ENCODE measurements at places on chromosomes 7 and 10.
A peak's percentile ranks its signal among the peaks of the same experiment; 100 is the strongest.

DNA sequence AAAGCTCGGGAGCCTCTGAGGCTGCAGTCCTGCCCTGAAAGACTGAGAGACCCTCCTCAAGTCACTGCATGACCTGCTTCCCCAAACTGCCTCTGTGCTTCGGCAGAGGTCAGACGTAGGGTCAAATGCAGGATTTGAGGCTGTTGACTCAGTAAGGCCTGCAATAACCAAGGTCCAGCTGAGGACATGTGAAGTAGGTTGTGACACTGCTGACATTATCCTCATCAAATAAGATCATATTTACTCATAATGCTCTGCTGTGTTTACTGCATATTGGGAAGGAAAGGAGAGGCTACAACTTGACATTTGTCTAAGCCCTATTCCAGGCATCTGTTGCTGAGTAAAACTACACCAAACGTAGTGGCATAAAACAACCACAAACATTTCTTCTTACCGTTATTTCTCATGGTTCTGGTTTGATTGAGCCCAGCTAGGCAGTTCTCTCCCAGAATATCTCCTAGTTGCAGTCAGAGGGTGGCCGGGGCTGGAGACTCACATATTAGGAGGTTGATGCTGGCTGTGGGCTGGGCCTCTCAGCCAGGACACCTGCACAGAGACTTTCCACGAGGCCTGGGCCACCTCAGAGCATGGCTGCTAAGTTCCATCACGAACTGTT is 122.1 kb upstream of the STK17A start:
- H3K4me3 ChIP-seq = no peak overlapping the region
- peaks cover 5% of the 10 kb centered on the region for H3K27me3 ChIP-seq
- DNase-seq = no peak
- H3K36me3 ChIP-seq = no peaks in the 10 kb centered on the region
- no peak overlapping the region for H3K27ac ChIP-seq
- no peaks in the 10 kb centered on the region for H3K4me1 ChIP-seq

- DNase-seq = no peak
- H3K4me1 ChIP-seq = peaks cover 76% of the 10 kb centered on the region
- H3K36me3 ChIP-seq = peaks cover 19% of the 10 kb centered on the region
- H3K4me3 ChIP-seq = peak overlapping the region; percentile 44
- no peaks in the 10 kb centered on the region for H3K27me3 ChIP-seq
- peak overlapping the region; percentile 83 for H3K27ac ChIP-seq
Observed at GRCh38 chr10:33115738-33116719, 158.0 kb upstream of the ITGB1 start.

- no peak overlapping the region for H3K4me3 ChIP-seq
- no peaks in the 10 kb centered on the region for H3K36me3 ChIP-seq
- peaks cover 23% of the 10 kb centered on the region for H3K4me1 ChIP-seq
- peaks cover 5% of the 10 kb centered on the region for H3K27me3 ChIP-seq
Observed at GRCh38 chr7:44097064-44097932, 6.8 kb upstream of the AEBP1 start.

DNA sequence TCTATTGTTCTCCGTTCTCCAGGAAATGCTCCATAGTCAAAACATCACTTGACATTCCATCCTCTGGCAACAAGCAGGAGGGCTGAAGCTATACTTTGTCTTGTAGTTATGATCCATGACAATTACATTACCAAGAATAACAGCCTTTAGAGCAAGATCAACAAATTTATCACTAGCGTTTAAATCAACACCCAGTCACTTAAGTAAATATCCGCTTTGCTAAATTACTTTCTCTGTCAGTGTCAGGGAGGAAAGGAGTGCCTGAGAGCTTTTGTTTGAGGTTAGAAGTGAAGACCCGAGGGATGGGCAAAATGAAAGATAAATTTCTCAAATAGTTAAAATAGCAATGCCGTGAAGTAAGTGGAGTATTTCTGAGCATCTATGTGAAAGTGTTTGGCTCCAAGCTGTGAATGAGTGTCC is 236.1 kb upstream of the BMPER start:
- DNase-seq = no peak
- no peaks in the 10 kb centered on the region for H3K4me1 ChIP-seq
- no peak overlapping the region for H3K27ac ChIP-seq
- H3K4me3 ChIP-seq = no peak overlapping the region
- no peaks in the 10 kb centered on the region for H3K36me3 ChIP-seq

DNA sequence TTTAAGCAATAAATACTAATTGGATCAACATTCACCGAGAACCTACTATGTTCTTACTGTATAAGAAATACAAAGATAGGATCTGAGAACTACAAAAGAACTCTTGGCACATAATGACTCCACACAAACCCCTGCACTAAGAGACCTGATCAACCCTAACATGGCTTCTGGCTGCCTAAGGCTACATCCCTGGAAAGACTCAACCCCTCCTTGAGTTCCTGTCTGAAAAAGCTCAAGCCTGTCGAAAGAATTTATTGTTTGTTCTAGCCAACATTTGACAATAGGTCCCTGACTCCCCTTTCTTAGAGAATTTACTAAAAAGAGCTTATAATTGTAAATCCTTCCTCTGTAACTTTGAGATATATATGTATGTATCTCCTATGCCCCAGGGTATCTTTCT is 125.3 kb upstream of the SGCE start:
- no peaks in the 10 kb centered on the region for H3K27me3 ChIP-seq
- no peaks in the 10 kb centered on the region for H3K4me1 ChIP-seq
- H3K4me3 ChIP-seq = no peak overlapping the region
- no peak overlapping the region for H3K27ac ChIP-seq

DNA sequence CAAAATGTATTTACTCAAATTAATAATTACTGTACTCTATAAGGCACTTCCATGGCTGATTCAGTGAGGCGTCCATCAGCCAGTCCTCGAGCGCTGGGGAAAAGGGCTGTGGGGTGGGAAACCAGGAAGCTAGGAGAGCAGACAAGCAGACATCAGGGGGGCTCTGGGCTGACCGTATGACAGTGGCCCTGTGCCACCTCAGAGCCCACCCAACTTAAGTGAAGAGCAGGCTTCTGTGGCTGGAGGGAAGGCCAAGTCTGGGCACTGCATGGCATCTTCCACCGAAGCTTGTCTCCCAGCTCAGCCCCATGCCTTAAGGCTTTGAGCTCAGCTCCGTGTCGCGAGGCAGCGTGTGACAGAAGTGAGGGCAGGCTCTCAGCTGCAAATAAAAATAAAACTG is 464.5 kb upstream of the ZMIZ1 start:
- no peaks in the 10 kb centered on the region for H3K36me3 ChIP-seq
- no peak for DNase-seq
- no peak overlapping the region for H3K4me3 ChIP-seq
- H3K27ac ChIP-seq = no peak overlapping the region
- H3K27me3 ChIP-seq = peaks cover 3% of the 10 kb centered on the region

GRCh38 chr10:20975236-20975635 is 78.1 kb upstream of the NEBL start:
- no peak overlapping the region for H3K4me3 ChIP-seq
- H3K27ac ChIP-seq = no peak overlapping the region
- no peaks in the 10 kb centered on the region for H3K4me1 ChIP-seq
- no peaks in the 10 kb centered on the region for H3K27me3 ChIP-seq
- no peaks in the 10 kb centered on the region for H3K36me3 ChIP-seq

DNA sequence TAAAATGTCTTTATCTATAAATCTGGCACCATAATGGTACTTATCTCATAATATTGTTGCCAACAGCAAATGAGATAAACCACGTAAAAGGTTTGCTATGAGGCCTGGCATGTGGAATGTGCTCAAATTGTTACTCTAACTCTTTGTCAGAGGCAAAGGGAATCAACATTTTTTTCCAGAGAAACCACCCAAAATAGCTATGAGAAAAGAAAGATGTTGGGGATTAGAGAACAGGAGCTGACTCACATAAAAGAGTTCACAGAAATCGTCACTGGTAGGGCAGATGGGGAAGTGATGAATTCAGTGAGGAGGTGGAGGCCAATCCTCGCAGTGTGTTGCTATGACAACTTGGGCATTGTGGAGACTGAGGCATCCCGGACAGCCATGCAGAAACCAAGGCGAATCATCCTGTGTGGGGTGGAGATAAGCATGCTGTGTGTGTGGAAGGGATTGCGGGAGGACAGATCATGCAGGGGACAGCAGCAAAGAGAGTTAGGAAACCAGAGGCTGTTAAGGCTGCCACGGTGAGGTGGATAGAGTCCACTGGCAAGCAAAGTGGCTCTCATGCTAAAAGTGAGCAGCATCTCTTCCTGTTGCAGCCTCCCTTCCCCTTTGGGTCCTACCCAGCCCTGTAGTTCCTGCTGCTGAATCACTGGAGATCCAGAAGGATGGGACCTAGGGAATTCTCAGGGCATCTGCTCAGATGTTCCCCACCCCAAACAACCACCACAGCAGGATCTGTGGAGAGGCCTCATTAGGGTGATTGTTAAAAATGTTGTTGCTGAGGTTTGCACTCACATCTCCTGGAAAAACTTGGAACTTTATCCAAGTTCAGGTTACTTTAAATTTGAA is 103.9 kb downstream of the CUBN start:
- no peaks in the 10 kb centered on the region for H3K27me3 ChIP-seq
- peak; percentile 72 for DNase-seq
- H3K4me1 ChIP-seq = peaks cover 80% of the 10 kb centered on the region

DNA sequence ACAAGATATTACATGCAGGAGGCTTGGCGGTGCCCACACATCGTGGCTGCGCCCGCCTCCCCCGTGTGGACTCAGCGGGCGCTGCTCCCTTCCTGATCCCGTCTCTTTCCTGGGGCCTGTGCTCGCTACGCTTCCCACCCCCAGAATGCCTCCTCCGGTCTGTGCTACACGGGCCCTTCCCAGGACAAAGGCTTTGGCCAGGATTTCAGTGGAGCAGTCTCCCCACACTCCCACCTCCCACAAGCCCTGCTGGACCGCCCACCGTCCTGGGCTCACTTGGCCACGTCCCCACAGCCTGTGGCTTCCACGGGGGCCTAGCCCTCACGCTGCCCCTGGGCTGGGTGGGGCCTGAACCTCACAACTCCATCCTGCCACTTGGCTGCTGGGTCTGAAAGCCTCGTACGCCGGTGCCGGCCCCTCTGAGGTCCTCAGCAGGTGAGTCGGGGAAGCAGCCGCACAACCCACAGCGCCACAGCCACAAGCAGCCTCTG is 17.3 kb downstream of the CFAP46 start:
- H3K27me3 ChIP-seq = no peaks in the 10 kb centered on the region
- no peak overlapping the region for H3K27ac ChIP-seq
- no peaks in the 10 kb centered on the region for H3K4me1 ChIP-seq
- DNase-seq = no peak
- H3K36me3 ChIP-seq = no peaks in the 10 kb centered on the region
- no peak overlapping the region for H3K4me3 ChIP-seq

GRCh38 chr7:54622696-54623309 is 80.6 kb downstream of the VSTM2A start:
- no peaks in the 10 kb centered on the region for H3K27me3 ChIP-seq
- no peaks in the 10 kb centered on the region for H3K36me3 ChIP-seq
- H3K27ac ChIP-seq = no peak overlapping the region

- peaks cover 5% of the 10 kb centered on the region for H3K4me1 ChIP-seq
- no peak for DNase-seq
- H3K27ac ChIP-seq = no peak overlapping the region
- H3K36me3 ChIP-seq = no peaks in the 10 kb centered on the region
- no peak overlapping the region for H3K4me3 ChIP-seq
Observed at GRCh38 chr10:77862595-77862994, 64.0 kb downstream of the DLG5 start.

GRCh38 chr7:28165261-28165660 is 15.3 kb downstream of the JAZF1 start:
- DNase-seq = no peak
- no peak overlapping the region for H3K4me3 ChIP-seq
- H3K4me1 ChIP-seq = no peaks in the 10 kb centered on the region
- no peaks in the 10 kb centered on the region for H3K36me3 ChIP-seq
- H3K27ac ChIP-seq = no peak overlapping the region
- H3K27me3 ChIP-seq = no peaks in the 10 kb centered on the region

DNA sequence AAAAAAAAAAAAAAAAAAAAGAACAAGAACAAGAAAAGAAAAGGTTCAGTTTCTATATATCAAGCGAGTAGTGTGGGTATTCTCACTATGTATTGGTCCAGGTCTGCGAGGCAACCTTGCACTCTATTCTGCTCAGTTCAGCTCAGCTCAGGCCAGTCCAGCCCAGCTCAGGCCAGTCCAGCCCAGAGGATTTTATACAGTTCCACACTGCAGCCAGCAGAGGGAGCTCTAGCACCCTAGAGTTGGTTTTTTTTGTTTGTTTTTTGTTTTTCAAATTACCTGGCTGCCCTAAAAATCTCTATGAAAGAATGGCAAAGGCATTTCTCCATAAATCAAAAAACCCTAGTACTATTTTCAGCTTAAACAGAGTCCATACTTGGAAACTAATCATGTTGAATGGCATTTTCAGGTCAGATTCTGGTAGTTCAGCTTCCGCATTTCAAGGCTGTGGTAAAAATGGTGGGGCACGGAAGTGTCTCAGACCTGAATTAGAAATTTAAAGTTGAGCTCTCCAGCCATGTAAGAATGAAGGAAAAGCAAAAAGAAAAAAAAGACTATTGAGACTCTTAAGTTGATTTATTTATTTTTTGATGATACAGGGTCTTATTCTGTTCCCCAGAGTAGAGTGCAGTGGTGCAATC is 55.2 kb upstream of the GSDME start:
- H3K36me3 ChIP-seq = peaks cover 58% of the 10 kb centered on the region
- H3K27ac ChIP-seq = no peak overlapping the region
- no peak overlapping the region for H3K4me3 ChIP-seq

DNA sequence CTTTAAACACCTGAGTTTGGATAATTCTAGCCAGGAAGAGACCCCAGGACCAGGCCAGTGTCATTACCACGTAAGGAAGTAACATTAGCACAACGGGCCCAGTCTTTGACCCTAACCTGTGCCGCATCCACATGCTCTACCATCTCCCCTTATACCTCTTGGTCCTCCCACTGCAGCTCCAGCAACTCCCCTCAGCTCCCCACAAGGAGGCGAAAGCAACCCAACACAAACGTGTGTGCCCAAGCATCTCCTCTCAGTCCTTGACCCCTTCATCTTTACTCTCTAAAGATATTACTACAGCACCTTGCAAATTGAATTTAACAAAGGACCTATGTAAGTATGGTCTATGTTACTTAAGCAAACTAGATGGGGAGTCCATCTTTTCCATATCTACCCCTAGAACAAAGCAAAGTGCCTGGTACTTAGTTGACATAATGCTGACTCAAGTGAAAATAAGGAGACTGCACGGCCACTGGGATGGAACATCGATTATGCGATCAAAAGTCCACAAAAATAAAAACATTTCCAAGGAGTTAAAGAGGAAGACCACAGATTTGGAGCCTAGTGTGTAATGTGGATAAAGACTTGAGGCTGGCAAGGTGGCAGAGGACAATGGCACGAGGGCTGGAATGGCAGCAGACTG is 147.7 kb downstream of the JAZF1 start:
- H3K27ac ChIP-seq = no peak overlapping the region
- no peak overlapping the region for H3K4me3 ChIP-seq
- no peaks in the 10 kb centered on the region for H3K36me3 ChIP-seq
- peaks cover 19% of the 10 kb centered on the region for H3K4me1 ChIP-seq
- DNase-seq = no peak

- H3K36me3 ChIP-seq = no peaks in the 10 kb centered on the region
- H3K27me3 ChIP-seq = peaks cover 5% of the 10 kb centered on the region
Observed at GRCh38 chr10:17590969-17591645, 26.1 kb downstream of the HACD1 start.

Data from activated CD4-positive, alpha-beta T cell treated with anti-CD3 and anti-CD28 coated beads, Interleukin-2, amount 10 ng/mL, durations not matched to agents 7 days and 5 days (primary cell).